Bronchial smooth muscle cell (primary cell): ENCODE measurements at places on chromosomes 5 and 9. TPM values are rescaled to one million over a fixed set of nuclear protein-coding genes. Genes with fewer than 3 reads are reported as not detected.

The EPB41L4B gene
- total RNA-seq: 0.16 and 0.26 TPM in 2 replicates

The AGPAT2 gene
- 27.7 and 31.8 TPM in 2 replicates for total RNA-seq

The ZNF462 gene
- total RNA-seq: 12.8 and 14.0 TPM in 2 replicates

The CMYA5 gene
- total RNA-seq: 3.9 and 5.9 TPM in 2 replicates

The ROPN1L gene
- total RNA-seq: 0.32 and 0.60 TPM in 2 replicates

The MELK gene
- 3.5 and 6.5 TPM in 2 replicates for total RNA-seq
